Activated CD4-positive, alpha-beta T cell treated with anti-CD3 and anti-CD28 coated beads for 36 hours (primary cell): ENCODE measurements at places on chromosomes 11 and 22. TPM values are rescaled to one million over a fixed set of nuclear protein-coding genes. Genes with fewer than 3 reads are reported as not detected.
A peak's percentile ranks its signal among the peaks of the same experiment; 100 is the strongest.

DNA sequence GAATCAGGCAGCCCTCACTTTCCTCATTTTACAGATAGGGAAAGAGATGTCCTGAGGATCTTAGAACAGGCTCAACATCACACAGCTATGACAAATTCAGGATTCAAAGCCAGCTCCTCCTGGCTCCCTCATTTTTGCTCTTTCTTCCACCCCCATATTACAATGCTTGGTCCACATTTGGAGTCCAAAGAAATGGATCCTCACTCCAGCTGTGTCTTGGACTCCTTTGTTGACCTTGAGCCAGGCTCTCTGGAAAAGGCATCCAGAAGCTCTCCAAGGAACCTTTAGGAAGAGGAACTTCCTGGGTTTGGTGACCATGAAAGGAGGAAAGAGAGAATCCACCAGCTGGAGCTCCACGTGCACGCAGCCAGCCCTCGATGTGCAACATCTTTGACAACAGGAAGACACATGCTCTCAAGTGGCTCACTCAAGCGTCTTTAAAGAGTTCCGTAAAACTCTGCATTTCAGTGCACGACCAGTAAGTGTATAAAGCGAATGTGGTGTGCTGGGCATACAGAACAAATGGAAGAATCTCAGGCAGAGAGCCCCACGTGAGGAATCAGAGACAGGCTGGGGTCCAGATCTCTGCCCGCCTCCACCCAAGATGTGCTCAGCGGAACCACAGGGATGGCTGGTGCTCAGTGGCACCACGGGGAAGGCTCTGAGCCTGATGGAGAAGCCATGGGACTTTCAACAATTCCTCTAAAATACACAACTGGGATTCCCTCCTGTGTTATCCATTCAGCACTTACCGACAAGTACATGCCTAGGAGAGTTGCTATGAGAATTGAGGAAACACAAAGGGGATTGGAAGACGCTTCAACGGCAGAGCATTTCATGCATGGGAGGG lies 48.4 kb downstream of the ISX start:
- DNase-seq = no peak

The MMP27 gene
- total RNA-seq = not detected

DNA sequence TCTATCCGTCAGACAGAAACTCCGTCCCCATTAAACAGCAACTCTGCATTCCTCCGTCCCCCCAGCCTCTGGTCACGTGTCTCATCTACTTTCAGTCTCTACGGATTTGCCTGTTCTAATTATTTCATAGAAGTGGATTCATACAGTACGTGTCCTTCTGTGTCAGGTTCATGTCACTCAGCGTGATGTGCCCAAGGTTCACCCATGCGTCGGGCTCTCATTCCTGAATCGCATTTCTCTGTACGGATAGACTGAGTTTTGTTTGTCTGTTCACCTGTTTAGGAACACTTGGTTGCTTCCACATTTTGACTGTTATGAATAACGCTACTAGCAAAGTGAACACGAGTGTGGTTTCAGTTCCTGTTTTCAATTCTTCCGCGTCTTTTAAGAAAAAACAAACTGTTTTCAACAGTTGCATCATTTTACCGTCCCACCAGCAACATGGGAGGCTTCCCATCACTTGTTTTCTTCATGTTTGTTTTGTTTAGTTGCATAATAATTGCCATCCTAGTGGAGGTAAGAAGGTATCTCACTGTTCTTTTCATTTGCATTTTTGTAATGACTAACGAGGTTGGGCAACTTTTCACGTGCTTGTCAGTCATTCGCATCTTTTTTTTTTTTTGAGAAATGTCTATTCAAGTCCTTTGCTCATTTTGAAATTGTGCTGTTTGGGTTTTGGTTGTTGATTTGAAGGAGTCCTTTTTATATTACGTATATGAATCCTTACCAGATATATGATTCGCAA lies 8.9 kb upstream of the NLRP6 start:
- DNase-seq = peak; percentile 72

DNA sequence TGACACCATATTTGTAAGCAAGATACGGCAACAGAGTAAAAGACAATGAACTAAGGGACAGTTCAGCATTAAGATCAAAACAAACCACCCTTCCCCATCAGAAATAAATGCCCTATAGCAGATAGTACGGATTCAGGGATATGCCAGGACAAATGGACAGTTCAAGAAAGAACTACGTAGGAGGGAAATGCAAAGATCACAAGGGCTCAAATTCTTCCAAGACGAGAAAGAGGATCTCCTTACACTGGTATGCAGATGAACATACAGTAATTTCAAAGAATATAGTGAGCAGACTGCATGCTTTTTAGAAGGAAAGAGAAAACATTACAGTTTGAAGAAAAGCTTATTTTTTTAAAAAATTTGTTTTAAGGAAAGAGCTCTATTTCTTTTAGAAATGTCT lies 124.7 kb upstream of the APOA1 start:
- DNase-seq = no peak

DNA sequence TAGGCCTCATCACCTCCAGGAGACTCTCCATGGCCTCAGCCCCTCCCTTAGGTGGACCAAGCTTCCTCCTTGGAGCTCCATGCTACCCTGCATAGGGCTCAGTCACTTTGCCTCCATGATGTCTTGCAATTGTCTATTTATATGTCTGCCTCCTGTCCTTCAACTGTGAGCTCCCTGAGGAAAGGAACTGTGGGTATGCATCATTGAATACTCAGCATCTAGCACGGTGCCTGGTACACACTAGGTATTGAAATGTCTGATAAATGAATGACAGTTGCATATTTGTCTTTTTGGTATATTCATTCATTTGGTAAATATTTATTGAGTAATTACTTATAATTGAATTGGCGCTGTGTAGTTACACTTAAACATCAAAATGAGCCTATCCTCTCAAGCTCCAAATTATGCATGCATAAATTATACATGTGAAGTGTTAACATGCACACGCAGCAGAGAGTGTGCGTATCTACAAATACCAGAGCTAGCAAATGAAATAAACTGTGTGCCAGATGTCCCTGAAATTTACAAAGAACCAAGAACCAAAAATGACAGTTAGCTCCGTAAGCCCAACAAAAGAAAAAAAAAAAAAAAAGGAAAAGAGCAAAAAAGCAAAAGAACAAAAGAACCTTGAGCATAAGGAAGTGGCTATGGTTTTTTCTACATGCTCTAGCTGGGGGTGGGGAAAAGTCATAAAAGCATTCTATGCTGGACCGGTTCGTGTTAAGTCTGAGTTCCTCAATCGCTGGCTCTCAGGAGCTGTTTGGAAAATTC lies 25.2 kb downstream of the GRAP2 start:
- no peak for DNase-seq

GRCh38 chr11:125315079-125315740 lies 150.7 kb downstream of the PKNOX2 start:
- DNase-seq = no peak

DNA sequence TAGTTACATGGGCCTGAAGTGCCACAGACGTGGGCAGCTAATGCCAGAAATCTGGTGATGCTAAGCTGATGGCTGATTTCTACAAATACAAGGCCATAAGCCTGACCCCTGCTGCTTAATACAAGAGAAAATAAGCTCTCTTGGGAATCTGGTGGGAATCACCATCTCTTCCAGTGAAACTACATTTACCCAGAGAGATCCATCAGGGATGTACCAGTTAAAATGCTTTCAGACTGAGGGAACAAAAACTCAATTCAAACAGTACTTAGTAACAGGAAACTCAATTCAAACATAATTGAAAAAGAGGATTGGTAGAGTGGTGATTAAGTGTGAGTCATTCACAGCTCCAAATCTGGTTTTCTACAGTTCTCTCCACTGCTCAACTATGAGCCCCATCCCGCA lies 1.7 kb upstream of the CAVIN3 start:
- DNase-seq = peak; percentile 24

- no peak for DNase-seq
Measured at GRCh38 chr11:85132851-85133585, 494.1 kb downstream of the DLG2 start.

The LDHAL6A gene
- total RNA-seq = not detected

The BRD1 gene
- total RNA-seq = 22.1 TPM

- no peak for DNase-seq
Measured at GRCh38 chr11:124233376-124233775, 7.5 kb upstream of the OR8G1 start.

DNA sequence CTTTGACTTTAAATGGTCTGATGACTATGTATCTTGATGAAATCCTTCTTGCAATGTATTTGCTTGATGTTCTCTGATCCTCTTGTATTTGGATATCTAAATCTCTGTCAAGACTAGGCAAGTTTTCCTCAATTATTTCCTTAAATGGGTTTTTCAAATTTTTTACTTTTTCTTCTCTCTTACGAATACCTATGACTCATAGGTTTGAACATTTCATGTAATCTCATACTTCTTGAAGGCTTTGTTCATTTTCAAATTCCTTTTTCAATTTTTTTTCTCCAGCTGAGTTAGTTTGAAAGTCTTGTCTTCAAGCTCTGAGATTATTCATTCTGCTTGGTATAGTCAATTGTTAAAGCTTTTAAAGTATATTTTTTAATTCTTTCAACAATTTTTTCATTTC lies 13.1 kb downstream of the OR10W1 start:
- no peak for DNase-seq

GRCh38 chr11:14687943-14688627 lies 44.5 kb downstream of the PDE3B start:
- DNase-seq = no peak

- DNase-seq = no peak
Measured at GRCh38 chr11:56486801-56487200, 4.4 kb downstream of the OR5M8 start.

The SOX10 gene
- not detected for total RNA-seq

DNA sequence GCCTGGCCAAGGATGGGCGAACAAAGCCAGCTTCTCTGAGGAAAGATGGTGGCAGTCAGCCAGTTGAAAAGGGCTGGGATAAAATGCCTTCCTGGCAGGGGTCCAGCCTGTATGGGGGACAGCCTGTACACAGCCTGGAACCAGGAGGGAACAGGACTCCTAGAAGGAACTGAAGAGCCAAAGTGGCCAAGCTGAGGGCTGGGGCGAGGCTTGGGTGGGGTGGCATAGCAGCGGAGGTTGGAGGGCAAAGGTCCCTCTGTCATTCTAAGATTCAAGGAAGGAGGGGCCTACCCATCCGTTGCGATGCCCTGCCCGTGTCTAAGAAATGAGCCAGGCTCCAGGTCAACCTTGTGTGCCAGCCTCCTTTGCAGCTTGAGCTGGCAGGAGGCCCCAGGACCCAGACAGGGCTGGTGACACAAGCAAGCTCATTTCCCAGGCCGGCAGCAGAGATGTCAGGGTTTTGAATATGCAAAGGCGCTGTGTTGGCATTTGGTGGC lies 22.6 kb downstream of the FADD start:
- DNase-seq = no peak

The MYBPC3 gene
- not detected for total RNA-seq

The SGSM1 gene
- 0.35 TPM for total RNA-seq

- DNase-seq = no peak
Measured at GRCh38 chr11:122229481-122230384, 113.7 kb upstream of the BLID start.

DNA sequence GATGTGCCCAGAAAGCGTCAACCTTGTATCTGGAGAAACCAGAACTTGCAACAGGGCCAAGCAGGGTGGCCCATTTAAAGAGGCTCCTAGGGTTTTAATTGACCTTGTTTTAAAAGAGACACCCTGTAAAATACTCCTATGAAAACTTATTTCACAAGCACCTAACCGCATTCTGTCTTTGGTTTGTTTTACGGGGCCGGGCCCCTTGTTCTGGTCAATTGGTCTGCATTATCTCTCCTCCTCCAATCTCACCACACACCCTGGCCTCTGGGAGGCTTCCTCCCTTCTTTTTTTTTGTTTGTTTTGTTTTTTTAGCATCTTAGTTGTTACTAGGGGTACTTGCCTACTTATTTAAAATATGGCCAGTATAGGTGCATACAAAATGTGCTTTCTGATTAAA lies 4.7 kb downstream of the EHF start:
- no peak for DNase-seq

The MS4A6E gene
- total RNA-seq = not detected

GRCh38 chr22:41787331-41787730 lies 13.1 kb upstream of the CCDC134 start:
- DNase-seq = no peak

- DNase-seq = no peak
Measured at GRCh38 chr22:26435327-26436093, 6.5 kb downstream of the ASPHD2 start.

DNA sequence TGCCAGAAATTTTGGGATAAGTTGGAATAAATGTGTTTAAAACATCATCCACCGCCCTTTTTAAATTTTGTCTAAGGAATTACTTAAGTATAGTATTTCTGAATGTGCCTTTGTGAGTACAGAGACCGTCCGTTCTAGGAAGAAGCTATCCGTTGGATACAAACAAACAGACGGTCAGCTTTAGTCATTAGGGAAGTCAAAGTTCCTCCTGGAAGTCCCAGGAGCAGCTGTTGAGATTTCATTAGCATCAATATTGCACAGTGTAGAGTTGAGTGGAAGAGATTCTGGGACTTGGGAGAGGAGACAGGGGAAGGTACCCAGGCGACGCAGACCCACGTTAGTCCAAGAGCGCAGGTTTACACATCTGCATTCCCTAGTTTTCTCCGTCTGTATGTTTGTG lies 15.7 kb upstream of the ADSL start:
- DNase-seq = no peak

The OOSP4B gene
- total RNA-seq = not detected

DNA sequence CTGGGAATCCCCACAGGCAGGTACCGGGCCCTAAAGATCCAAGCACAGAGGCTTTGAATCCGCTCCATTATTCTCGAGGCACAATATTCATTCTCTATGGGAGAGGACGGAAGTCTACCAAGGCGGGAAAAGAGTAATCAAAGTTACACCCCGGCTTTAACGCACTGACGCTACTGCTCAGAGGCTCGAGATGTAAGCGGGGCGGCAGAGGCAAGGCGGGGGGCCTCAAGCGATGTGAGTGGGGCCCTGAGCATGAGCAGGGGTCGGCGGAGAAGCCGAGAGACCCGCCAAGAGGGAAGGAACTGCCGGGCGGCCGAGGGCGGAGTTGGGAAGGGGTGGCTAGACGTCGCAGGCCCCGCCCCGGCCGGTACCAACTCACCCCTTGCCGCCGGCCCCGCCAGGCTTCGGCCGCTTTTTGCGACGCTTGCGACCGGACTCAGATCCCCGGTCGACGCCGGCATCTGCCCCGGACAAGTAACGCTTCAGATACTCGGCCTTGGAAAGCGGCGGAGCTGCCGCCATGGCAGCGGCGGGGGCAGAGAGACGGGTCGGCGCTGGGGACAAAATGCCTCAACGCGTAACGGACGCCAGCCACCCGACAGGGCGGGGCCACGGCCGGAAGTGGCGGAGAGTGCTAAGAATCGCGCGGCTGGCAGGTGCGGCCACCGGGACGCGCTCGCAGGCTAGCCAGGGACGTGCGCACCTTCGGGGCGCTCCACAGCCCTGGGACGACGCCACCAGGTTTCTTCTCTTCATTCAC lies at the start of gene BUD13:
Gene BUD13, minus strand, starts transcription at position 545 of the 760 bp plus-strand sequence. Its CDS starts 23 bp downstream, at position 522.
- peak; percentile 97 for DNase-seq

The TOMM22 gene
- total RNA-seq = 155 TPM
